ENCODE measurements at places on chromosomes 2 and 18.

DNA sequence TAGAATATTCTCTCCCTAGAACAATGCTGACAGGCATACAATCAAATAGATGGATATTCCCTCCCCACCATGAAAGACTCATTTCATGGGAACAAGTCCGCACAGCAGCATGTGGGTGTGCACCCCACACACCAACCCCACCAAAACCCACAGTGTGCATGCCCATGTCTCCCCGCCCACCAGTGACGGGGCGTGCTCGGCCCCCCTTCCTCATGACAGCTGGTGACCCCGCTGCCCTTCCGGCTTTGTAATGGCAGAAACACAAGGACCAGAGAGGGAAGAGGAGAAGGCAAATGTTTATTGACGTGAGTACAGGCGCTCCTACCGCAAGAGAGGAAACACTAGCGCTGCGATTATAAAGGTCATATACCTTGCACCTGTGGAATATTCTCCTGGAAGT, 30.8 kb upstream of the ODC1 start:
- H3K4me1 ChIP-seq = peaks cover 16% of the 10 kb centered on the region
- peaks cover 2% of the 10 kb centered on the region for H3K27me3 ChIP-seq
- H3K36me3 ChIP-seq = no peaks in the 10 kb centered on the region
- H3K27ac ChIP-seq = no peak overlapping the region

DNA sequence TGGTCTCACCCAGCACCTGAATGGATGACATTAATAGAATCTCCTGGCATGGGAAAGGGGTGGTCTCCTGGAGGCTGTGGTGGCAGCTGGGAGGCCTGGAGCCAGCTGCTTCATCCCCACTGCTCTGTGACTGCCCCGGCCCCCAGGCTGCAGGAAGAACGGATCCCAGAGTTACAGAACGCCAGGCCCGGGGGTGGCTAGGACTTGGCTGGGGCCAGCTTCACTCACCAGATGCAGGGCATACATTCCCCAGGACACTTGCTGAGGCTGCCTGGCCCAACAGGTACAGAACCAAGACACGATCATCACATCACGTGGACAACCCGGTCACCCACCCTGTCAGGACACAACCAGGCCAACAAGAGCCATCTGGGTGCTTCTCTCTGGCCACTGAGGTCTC, 178.6 kb upstream of the SALL3 start:
- DNase-seq = no peak
- no peak overlapping the region for H3K4me3 ChIP-seq
- H3K4me1 ChIP-seq = no peaks in the 10 kb centered on the region
- no peak overlapping the region for H3K27ac ChIP-seq
- no peaks in the 10 kb centered on the region for H3K27me3 ChIP-seq

DNA sequence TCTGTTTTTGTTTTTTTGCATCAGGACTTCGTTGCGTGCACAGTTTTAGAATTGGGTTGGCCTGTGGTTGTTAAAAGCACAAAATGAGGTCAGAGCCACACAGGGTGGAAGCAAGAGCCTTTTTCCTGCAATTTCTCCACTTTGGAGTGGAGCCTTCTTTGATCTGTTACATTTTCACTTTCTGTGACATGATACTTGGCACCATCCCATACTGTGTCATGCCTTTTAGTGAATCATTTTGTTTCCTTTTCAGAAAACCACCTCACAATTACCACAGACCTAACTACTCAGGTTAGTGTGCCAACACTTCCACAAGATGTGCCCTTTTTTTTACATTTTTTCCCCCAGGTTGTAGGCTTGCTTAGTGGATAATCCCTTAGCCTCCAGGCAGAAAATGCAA, 32.5 kb downstream of the MERTK start:
- no peaks in the 10 kb centered on the region for H3K27me3 ChIP-seq
- H3K27ac ChIP-seq = no peak overlapping the region
- DNase-seq = no peak

DNA sequence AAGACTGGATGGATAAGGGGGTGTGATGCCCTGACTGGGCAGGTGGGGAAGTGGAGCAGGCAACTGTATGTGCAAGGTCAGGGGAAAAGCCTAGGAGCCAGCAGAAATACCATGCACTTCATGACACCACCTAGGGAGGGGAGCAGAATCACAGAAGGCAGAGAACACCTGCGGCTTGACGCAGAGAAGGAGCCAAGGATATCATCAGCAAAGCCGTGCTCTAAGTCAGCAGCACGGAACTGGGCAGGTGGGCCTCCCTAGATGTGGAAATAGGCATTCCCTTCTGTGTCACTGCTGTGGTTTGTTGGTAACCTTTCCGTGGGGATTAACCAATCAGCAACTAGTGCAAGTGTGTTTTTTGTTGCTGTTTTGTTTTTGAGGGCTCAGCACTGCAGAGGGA, 41.3 kb downstream of the HDLBP start:
- H3K27me3 ChIP-seq = no peaks in the 10 kb centered on the region
- no peak for DNase-seq
- peak overlapping the region; percentile 13 for H3K4me3 ChIP-seq
- H3K4me1 ChIP-seq = peaks cover 7% of the 10 kb centered on the region

DNA sequence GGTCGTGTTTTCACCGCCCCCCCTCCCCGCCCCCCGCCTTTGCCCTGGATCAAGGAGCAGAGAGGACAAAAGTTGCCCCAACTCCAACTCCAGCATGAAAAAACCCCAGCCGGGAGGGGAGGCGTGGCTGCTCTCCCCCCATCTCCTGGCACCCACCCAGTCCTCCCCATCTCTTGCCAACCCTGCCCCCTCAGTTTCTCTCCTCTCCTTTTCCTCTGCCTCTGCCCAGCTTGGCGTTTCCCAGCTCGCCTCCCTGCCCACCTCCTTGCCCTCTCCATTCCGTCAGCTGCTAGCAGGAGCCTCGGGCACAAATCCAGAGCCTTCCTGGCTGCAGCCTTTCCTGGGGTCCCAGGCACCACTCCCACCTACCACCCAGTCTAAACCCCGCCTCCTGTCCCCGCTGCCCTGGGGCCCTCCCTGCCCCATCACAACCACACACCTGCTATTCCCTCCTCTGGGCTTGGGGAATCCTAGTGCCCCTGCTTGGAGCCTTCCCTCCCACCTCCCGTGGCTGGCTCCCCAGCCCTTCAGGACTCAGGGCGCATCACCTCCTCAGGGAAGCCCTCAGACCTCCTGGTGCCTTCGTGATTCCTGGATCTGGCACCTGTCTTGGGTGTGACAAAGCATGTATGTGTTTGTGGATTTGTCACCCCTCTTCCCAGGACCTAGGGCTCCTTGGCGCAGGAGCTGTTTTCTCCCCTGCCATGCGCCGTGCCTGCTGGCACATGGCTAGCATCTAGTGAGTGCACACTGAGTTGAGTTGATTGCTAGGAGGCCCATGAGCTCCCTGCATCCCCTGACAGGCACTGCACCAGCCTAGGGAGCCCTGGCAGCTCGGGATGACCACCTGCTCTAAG, 209.1 kb downstream of the TFCP2L1 start:
- no peaks in the 10 kb centered on the region for H3K36me3 ChIP-seq
- H3K27ac ChIP-seq = no peak overlapping the region
- peak overlapping the region; percentile 23 for H3K4me3 ChIP-seq
- H3K4me1 ChIP-seq = peaks cover 13% of the 10 kb centered on the region
- peaks cover 23% of the 10 kb centered on the region for H3K27me3 ChIP-seq

GRCh38 chr2:147628971-147629421, 215.8 kb upstream of the ACVR2A start:
- H3K4me1 ChIP-seq = no peaks in the 10 kb centered on the region
- H3K36me3 ChIP-seq = no peaks in the 10 kb centered on the region
- DNase-seq = no peak
- H3K27me3 ChIP-seq = no peaks in the 10 kb centered on the region
- no peak overlapping the region for H3K27ac ChIP-seq

DNA sequence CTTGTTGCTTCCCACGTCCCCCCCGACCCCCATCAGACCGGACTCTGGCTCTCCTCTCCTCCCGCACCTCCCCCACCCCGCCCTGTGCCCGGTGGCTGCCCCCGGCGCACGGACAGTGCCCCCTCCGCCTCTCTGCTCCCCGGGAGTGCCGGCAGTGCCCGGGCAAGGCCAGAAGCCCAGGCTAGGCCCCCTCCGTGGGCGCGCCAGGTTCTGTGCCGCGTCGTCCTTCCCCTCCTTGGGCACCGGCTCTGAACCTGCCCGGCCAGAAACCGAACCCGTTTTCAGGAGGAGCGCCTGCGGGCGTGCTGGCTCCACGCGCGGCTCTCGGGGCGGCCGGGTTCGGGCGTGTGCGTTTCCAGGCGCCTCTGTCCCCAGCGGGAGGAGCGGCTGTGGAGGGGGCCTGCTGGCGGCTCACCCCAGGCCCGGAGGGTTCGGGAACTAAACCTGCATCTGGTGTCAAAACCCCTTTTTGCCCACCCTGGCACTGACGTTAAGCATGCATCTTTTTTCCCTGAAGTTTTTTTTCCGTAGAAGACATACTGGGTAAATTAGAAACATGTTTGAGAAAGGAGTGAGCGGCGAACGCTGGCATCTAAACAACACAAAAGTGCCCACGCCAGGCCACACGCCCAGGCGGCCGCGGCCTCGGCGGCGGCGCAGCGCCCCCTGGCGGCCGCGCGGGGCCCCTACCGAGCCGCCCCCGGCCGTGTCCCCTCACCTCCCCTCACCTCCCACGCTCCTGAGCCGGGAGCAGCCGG, 123.9 kb upstream of the SLC1A4 start:
- DNase-seq = peak; percentile 69
- H3K36me3 ChIP-seq = no peaks in the 10 kb centered on the region
- H3K4me1 ChIP-seq = peaks cover 7% of the 10 kb centered on the region
- H3K27me3 ChIP-seq = no peaks in the 10 kb centered on the region
- peak overlapping the region; percentile 92 for H3K27ac ChIP-seq
- peak overlapping the region; percentile 72 for H3K4me3 ChIP-seq

GRCh38 chr2:223621901-223622300, 19.7 kb upstream of the SCG2 start:
- no peak overlapping the region for H3K4me3 ChIP-seq
- peak overlapping the region; percentile 14 for H3K27ac ChIP-seq
- H3K36me3 ChIP-seq = no peaks in the 10 kb centered on the region
- DNase-seq = no peak
- peaks cover 26% of the 10 kb centered on the region for H3K4me1 ChIP-seq
- no peaks in the 10 kb centered on the region for H3K27me3 ChIP-seq

GRCh38 chr2:147550995-147551731, 293.7 kb upstream of the ACVR2A start:
- H3K4me3 ChIP-seq = no peak overlapping the region
- no peak for DNase-seq
- no peaks in the 10 kb centered on the region for H3K36me3 ChIP-seq
- H3K27me3 ChIP-seq = no peaks in the 10 kb centered on the region
- H3K27ac ChIP-seq = no peak overlapping the region

DNA sequence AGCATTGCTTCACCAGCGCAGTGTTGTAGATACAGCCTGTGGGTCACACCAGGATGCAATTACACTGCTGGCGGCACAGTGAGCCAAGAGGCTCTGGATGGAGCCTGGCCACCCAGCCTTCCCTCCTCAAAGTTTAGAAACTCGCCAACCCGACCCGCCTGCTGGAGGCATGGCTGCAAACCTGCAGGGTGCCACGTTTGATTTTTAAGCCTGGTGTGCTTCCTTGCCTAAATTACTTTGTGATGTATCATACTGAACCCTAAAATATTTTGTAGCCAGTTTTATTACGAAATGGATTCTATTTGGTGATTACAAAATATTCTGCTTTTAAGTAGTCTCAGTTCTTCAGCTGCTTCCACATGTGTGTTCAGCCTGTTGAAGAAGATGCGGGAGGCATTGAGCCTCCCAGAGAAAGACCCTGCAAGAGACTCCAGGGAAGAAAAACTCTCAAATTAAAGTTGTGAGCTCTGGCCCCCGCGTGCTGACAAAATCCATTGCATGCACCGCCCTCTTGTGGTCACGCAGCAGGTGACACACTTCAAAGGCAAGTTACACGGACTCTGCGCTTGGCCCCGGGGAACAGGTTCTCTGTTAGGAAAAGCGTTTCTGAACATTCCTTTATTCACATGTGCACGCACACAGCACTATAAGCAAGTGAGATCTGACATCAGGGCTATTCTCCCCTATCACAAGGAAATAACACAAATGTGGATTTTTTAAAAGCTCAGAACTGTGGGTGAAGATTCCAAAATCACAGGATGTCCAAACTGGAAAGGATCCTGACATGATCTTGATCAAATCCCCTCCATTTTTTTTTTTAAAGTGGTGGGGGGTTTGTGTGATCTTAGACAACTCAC, 63.0 kb upstream of the TWIST2 start:
- no peaks in the 10 kb centered on the region for H3K4me1 ChIP-seq
- no peaks in the 10 kb centered on the region for H3K27me3 ChIP-seq
- H3K36me3 ChIP-seq = no peaks in the 10 kb centered on the region
- H3K27ac ChIP-seq = no peak overlapping the region
- DNase-seq = peak; percentile 60

DNA sequence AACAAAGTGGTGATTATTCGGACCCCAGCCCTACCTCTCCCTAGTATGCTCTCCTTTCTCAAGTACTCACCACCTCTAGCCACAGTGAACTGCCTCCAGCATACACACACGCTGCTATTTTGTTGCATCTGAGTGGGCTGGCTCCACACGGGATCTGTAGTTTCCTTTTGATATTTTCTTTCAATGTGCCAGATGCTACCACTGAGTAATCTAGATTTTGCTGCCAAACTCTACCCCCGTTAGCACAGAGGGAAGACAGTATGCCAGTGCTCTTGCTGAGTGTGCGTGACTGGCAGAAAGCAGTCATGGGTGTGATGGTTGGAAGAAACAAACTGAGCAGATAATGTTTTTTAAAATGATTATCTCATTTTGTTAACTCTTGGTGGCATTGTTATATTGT, 11.6 kb downstream of the CFLAR start:
- no peaks in the 10 kb centered on the region for H3K27me3 ChIP-seq
- H3K4me1 ChIP-seq = peaks cover 5% of the 10 kb centered on the region
- no peak overlapping the region for H3K4me3 ChIP-seq
- H3K36me3 ChIP-seq = no peaks in the 10 kb centered on the region
- DNase-seq = no peak

- H3K27me3 ChIP-seq = no peaks in the 10 kb centered on the region
- H3K36me3 ChIP-seq = no peaks in the 10 kb centered on the region
- H3K4me3 ChIP-seq = no peak overlapping the region
- H3K4me1 ChIP-seq = peaks cover 2% of the 10 kb centered on the region
- no peak overlapping the region for H3K27ac ChIP-seq
Observed at GRCh38 chr2:205139822-205140463, 542.4 kb upstream of the NRP2 start.

DNA sequence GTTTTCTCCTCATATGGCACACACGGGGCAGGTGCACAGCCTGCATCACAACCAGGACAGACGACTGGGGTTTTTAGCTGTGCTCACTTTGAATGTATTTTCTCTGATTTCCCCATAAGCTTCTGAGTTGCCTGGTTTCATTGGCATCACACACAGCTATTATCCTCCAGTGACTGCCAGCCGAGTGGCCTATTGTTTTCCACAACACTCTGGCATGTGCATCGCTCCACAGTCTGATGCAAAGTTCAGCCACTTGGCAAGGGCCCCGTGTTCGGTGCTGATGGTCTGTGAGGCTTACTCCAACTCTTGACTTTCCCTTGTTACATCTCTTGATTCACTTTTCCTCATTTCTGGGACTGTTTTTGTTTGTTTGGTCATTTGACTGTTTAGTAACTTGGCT, 593.1 kb downstream of the CBLN2 start:
- H3K36me3 ChIP-seq = no peaks in the 10 kb centered on the region
- no peak for DNase-seq
- no peak overlapping the region for H3K27ac ChIP-seq
- H3K4me1 ChIP-seq = no peaks in the 10 kb centered on the region
